ENCODE measurements at places on chromosomes 3 and 15. TPM values are rescaled to one million over a fixed set of nuclear protein-coding genes. Genes with fewer than 3 reads are reported as not detected.

GRCh38 chr3:102926618-102927017 is 491.8 kb downstream of the ZPLD1 start:
- DNase-seq, result no peak

Gene SAMD7
- total RNA-seq, result not detected

- DNase-seq, result no peak
Observed at GRCh38 chr15:39282663-39283208, 298.1 kb upstream of the THBS1 start.

Gene FOXB1
- total RNA-seq, result 0.26 TPM

DNA sequence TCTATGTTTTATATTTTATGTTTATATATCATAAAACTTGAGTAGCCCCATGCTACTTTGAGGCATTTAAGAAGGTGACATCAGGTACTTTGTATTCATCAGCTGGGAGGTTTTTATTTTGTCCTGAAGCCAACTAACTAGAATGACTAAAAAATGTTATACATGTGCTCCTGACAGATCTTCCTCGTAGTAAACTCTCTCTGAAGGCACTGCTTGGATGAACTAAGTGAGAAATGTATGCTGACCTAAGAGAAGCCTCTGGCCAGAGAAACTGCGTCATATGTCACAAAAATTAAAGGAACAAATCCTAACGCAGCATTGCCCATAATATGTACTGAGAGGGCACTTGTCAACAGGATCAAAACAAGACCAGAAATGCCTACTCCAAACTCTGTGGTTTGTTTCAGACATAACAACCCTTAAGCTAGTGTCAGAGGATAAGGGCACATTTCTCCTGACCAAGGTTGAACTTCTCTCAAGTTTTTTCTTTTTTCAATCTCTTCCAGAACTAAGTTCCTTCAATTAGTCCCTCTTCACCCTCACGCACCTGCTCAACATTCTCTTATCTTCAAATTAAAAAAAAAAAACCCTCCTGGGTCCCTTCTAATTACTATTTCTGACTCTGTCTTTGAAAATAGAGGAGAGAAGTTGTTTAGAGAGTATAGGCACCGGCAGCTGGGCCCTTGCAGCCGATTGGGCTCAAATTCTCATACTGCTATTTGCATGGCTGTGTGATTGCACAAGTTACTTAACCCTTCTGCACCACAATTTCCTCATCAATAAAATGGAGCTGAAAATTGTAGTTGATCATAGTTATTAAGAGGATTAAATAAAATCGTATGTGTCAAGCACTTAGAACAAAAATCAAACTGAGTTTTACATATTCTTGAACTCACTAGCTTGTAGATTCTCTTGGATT is 159.0 kb downstream of the FRMD5 start:
- no peak for DNase-seq

GRCh38 chr3:11724615-11725339 is 81.1 kb upstream of the VGLL4 start:
- DNase-seq, result no peak

DNA sequence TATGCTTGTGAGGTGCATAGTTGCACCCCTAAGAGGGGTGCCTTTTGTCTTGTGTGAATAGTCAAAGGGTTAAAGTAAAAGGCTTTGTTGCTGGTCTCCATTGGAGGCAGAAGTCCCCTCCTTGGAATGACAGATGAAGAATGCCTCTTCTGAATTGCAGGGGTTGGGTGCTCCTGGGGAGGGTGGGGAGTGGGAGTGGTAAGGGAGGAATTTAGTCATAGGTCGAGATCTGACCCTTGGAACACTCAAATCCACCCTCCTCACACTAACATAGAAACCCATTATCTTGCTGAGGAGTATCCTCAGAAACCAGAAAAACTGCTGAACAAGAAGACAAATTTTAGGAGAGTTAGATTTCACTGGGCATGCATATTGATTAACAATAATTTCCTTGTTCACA is 4.7 kb downstream of the CTXND1 start:
- DNase-seq, result no peak

Gene EFHB
- 0.63 TPM for total RNA-seq

Gene ANKRD34C
- total RNA-seq, result not detected

DNA sequence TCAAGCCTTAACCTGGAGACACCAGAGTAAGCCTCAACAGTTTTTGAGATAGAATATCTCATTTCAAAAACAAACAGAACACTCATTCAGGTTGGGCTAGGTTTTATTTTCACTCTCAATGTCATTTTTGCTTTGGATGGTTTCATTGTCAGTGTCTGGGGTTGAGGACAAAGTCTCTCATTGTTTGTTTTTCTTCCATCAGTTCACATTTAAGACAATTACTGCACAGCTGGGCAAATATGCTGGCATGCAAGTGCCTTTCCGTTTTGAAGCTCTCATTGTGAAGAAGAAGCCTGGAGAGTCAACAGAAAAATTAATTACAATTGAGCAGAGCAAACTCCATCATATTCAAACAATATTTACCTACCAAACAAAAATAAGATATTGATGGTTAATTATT is 1050.0 kb downstream of the TBL1XR1 start:
- no peak for DNase-seq

DNA sequence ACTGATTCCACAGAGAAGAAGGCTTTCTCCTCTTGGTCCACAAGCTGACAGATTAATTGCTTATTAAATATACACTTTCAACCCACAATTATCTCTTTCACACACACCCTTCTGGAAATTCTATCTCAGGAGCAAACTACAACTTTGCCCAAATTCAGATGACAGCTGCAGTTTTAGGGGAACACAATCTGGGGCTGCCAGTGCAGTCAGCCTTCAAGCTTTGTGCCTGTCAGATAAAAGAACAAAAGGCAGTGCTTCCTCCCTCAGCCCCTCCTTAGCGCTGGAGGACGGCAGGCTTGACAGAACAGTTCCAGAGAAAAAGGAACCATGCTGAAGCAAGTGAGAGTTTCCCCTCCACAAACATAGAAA is 99.6 kb downstream of the TMCC1 start:
- no peak for DNase-seq

- no peak for DNase-seq
Observed at GRCh38 chr15:64048781-64049460, 2.6 kb upstream of the DAPK2 start.

DNA sequence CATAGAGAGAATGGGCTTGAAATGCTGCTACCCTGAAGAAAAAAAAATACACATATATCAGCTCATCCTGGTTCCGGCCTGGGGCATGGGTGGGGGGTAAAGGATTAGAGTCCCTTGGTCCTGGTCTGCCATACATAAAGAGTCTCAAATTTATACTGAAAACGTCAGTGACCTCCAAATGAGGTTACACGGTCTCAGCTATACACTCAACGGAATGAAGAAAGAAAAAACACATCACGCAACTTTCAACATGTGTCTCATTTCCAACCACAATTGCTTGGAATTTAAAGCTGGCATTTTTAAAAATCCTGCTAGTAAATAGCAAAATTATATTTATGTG is 612.8 kb downstream of the MCTP2 start:
- no peak for DNase-seq

GRCh38 chr3:126866175-126866759 is 116.6 kb upstream of the PLXNA1 start:
- DNase-seq, result no peak

Gene CPB1
- 3.1 TPM for total RNA-seq

DNA sequence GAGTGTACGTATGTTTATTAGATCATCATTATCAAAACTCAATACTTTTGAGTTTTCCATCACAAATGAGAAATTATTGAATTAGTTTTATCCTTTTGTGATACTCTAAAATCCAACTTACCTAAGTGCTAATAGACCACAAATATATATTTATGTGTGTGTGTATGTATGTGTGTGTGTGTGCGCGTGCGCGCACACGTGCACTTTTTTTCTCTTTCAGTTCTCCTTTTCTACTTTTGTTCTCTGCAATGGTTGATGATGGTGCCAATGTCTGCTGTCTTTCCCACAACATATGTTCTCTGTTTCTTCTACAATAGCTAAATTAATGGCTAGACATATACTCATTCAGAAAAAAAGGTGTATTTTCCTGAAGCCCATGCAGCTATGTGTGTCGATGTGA is 571.6 kb upstream of the ARPP21 start:
- no peak for DNase-seq

Gene MKRN2OS
- not detected for total RNA-seq

GRCh38 chr3:172332256-172333041 is 115.8 kb downstream of the GHSR start:
- peak; percentile 41 for DNase-seq

DNA sequence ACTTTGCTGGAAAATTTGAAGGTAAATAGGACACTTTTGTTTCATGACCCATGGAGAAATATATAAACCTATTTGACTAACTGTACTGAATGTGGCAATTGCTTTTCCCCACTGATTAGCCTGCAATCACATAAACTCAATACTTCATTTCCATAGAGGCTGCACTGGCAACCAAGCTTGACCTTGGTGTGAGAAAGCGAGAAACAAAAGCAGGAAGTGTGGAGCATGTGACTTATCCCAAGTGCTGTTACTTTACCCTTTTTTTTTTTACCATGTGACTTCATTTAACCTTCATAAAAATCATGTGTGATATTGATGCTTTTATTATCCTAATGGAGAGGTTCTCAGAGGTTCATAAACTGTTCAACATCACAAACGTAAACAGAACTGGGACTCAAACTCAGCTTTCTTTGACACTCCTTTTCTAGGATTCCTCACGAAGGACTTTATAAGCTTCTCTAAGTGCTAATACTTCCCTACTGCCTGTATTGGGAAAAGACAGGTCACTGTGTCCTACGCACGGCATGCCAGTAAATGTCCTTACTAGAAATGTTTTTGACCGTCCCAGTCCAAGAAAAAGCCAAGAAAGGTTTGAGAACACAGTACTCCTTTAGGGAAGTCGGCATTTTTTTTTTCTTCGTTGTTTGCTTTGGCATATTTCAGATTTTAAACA is 34.9 kb upstream of the ZNF385D start:
- DNase-seq, result no peak

Gene SNX22
- total RNA-seq, result 0.35 TPM

Gene NEK10
- 0.49 TPM for total RNA-seq

Gene SPTBN5
- 0.69 TPM for total RNA-seq

Gene AADACL2
- not detected for total RNA-seq

Gene ZMYND10
- 1.0 TPM for total RNA-seq

Gene CIAO2A
- 37.5 TPM for total RNA-seq

GRCh38 chr15:82928711-82929110 is 23.8 kb downstream of the HOMER2 start:
- no peak for DNase-seq

Gene APOD
- total RNA-seq, result not detected

- DNase-seq, result no peak
Observed at GRCh38 chr3:46565607-46566039, 479 bp downstream of the LRRC2 start.

Gene SENP2
- total RNA-seq, result 40.3 TPM

Gene SEMA3B
- total RNA-seq, result 0.55 TPM

Gene DPH6
- 11.9 TPM for total RNA-seq

- DNase-seq, result no peak
Observed at GRCh38 chr3:186525369-186526255, 18.6 kb downstream of the CRYGS start.

- no peak for DNase-seq
Observed at GRCh38 chr15:39025321-39025720, 460.7 kb upstream of the RASGRP1 start.

GRCh38 chr15:39327005-39327730 is 253.7 kb upstream of the THBS1 start:
- DNase-seq, result no peak

Gene DPPA2
- not detected for total RNA-seq

Gene PROS1
- total RNA-seq, result 0.32 TPM

Gene TMEM212
- not detected for total RNA-seq

GRCh38 chr3:111794711-111795110 is 64.4 kb upstream of the PHLDB2 start:
- no peak for DNase-seq

GRCh38 chr15:62307551-62307950 is 142.5 kb upstream of the C2CD4B start:
- no peak for DNase-seq

- no peak for DNase-seq
Observed at GRCh38 chr15:30650012-30650929, 24.3 kb downstream of the ARHGAP11B start.
